Hepatic stellate cell (primary cell): ENCODE measurements at places on chromosomes 2 and 18.
A peak's percentile ranks its signal among the peaks of the same experiment; 100 is the strongest.

DNA sequence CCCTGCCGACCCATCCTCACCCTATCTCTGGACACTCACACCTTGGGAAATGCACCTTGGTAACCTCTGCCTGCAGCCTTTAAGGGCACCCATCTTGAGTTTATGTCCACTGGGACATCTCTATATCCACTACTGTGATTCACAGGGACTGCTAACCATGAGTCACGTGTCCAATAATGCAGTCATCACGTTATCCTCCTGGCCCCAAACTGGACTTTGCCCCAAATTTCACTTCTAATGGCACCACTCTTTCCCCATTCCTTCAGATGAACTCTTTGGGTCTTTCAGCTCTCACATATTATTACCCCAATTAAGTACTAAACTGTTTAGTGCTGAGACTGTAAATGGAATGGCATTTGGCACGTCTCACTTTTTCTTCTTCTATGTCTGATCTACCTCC is 71.2 kb upstream of the TMEM200C start:
- no peak for DNase-seq

- DNase-seq = no peak
These were observed 27.7 kb downstream of the ELP2 start for GRCh38 chr18:36157441-36157840.

DNA sequence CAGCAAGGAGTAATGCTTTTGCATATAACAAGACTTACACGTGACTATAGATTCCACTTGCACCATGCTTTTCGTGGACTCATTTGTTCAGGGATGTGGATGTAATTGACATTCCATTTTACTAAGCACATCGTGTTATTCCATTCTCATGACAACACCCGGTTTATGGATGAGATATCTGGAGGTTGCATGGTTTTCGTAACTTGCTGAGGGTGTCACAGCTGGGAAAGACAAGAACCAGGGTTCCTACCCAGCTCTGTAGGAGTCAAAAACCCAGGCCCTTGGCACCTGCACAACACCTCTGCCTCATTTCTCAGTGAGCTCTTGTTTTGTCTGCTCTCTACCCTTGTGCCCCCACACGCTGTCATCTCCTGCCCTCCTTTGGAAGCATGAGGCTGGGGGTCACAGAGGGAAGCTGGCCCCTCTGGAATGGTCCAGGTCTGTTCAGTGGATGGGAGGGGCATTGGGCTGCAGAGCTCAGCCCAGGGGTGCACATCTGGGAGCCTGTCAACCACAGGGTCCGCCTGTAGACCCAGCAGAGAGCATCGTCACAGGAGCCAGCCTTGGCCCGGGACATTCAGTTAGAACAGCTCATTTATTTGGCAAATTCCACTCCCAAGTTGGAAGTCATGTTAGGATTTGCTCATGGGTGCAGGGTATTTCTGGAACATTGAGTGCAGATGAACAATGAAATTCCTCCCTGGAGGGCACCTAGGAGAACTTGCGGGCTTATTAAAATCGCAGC is 120.1 kb upstream of the TWIST2 start:
- DNase-seq = no peak

DNA sequence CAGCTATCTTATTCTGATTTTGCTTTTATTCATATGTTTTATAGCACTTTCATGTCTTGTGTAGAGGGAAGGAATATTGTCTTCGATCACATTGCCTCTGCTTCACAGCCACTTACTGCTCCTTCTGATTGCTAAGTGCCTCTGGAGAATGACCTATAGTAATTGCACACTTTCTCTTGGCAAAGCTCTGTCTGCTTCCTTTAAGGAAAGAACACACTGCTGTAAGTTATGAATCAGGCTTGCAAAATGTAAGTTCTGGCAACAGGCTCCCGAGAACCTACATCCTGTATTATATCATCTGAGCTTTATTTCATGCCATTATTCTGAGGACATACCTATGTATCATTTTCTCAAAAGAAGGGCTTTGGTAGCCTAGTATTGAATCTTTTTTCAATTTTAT is 170.7 kb downstream of the ZNF804A start:
- peak; percentile 4 for DNase-seq

DNA sequence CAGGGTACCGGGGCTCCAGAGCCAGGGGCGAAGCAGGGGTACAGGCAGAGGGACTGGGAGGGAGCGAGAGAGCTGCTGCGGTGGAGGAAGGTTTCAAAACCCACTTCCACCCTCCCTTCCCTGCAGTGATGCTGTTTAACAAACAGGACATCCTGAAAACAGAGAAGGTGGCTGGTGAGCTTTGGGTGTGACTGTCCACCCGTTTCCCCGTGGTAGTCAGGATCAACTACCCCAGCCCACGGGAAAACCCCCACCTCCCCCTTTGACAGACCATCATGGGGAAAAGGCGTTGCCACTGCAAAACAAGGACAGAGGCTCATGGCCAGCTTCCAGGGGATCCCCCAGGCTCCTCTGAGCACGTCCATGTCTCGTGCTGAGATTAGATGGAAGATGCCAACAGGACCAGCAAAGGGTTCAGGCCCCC is 12.9 kb downstream of the TMEM185B start:
- no peak for DNase-seq

- no peak for DNase-seq
These were observed 982 bp downstream of the HJURP start for GRCh38 chr2:233853353-233853752.

- DNase-seq = no peak
These were observed 60.5 kb downstream of the CDH2 start for GRCh38 chr18:28116461-28116860.

DNA sequence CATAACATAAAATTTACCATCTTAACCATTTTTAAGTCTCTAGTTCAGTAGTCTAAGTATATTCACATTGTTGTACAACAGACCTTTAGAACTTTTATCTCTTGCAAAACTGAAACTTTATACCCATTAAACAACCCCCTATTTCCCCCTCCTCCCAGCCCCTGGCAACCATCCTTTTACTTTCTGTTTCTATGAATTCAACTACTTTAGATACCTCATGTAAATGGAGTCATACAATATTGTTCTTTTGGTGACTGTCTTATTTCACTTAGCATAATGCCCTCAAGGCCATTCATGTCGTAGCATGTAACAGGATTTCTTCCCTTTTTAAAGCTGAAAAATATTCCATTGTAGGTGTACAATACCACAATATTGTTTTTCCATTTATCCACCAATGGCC is 129.8 kb downstream of the PDE11A start:
- no peak for DNase-seq

DNA sequence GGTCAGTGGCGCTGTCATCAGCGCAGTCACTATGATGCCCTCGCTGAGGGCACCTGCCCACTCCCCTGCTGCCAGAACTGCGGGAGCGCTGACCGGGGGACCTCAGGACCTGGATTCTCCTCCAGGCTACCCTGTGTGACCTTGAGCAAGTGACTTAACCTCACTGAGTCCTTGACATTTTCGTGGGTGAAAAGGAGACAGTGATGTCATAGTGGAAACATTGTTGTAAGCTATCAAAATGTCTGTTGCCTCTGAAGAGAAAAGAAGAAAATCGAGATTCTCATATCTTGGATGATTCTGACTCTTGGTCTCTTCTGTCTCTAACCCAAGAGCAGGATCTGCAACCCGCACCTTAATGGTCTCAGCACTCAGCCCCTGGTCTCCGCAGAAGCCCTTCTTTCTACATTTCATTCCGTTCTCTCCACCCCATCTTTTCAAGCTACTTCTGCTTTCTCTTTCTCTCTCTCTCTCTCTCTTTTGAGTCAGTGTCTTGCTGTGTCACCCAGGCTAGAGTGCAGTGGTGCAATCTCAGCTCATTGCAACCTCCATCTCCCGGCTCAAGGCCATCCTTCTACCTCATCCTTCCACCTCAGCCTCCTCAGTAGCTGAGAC is 978 bp upstream of the TUBA4A start:
- DNase-seq = no peak

- DNase-seq = no peak
These were observed 5.5 kb upstream of the HNRNPA3 start for GRCh38 chr2:177207101-177207500.

- DNase-seq = peak; percentile 73
These were observed 11.7 kb upstream of the CNGA3 start for GRCh38 chr2:98334439-98335078.

DNA sequence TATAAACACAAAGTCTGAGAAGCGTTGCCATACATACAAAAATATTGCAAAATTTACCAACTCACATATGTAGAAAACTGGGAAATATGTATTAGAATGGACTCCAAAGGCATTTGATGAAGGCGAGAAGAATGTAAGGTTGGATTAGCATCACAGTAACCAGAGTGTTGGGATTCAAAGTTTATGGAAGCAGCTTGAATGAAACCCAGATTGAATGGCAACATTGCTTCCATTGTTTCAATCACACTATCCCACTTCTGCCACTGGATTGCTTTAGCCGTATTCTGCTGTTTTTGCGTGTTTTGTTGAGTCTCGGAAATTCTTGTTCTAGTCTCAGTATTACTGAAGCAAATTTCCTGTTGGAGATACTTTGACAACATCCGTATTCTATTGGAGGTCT is 609.0 kb upstream of the LRATD1 start:
- no peak for DNase-seq

DNA sequence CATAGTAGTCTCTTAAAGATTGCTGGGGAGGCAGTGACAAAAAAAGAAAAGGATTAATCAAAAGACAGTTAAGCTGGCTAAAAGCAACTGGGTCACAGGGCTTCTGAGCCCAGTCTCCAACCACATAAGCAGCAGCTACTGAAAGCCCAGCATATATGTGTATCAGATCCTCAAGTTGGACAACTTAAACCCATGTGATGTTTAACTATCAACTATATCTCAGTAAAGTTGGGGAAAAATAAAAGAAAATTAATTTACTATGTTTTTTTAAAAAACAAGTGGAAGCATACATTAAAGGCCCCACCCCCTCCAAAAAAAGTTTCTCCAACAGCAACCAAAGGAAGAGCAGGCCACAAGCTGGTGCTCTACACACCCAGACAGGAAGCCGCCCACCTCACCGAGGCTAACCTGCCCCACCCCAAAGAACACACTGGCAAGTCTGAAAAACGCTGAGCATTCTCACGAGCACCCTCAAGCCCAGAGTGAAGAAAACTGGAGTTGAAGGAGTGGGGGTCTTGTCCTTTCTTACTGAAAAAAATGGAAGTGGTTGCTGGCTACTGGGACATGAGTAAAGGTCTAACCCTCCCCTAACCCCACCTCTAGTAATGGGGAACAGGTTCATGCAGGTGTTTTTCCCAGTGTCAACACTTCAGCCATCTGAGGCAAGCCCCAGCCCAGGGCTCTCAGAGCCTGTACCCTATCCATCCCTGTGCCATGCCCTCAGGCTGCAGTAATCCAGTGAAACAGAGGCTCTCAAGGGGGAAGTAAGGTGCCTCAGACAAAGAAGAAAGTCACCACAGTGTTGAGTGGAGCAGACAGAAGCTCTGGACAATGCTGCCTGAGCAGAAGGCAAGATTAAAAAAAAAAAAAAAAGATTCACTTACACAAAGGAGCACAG is 106.3 kb downstream of the GYPC start:
- DNase-seq = no peak

GRCh38 chr2:26630669-26631360 is 10.4 kb downstream of the CIB4 start:
- DNase-seq = peak; percentile 54
